ENCODE measurements at places on chromosomes 7 and 10. TPM values are rescaled to one million over a fixed set of nuclear protein-coding genes. Genes with fewer than 3 reads are reported as not detected.

DNA sequence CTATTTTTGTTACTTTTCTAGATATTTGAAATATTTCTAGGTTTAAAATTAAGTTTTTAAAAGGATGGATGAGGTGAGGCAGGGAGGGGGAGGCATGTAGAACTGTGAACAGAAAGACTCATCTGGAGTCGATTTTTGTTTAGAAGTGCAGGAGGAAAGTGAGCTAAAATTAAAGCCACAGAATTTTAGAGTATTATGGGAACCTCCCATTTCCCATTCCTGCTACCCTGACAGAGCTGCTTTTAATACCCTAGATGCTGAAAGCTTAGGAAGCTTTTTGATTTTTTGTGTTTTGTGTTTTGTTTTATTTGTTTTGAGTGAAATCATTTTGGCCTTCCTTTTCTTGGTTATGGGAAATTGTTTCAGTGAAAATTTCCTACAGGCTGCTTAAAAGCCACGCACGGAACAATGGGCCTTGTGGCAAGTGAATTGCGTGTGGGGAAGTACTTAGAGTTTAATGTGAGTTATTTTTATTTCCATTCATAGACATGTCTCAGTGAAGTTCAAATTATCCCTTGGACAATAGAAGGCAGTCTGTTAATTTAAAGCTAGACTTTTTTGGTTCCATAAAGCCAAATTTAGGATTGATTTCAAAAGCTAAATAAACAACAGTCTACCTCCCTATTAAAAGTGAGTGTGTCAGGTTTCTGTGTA, 102.0 kb upstream of the HDAC9 start:
- H3K36me3 ChIP-seq, result no peaks in the 10 kb centered on the region
- H3K4me1 ChIP-seq, result no peaks in the 10 kb centered on the region
- no peak for DNase-seq
- H3K27me3 ChIP-seq, result no peaks in the 10 kb centered on the region
- H3K27ac ChIP-seq, result no peak overlapping the region

DNA sequence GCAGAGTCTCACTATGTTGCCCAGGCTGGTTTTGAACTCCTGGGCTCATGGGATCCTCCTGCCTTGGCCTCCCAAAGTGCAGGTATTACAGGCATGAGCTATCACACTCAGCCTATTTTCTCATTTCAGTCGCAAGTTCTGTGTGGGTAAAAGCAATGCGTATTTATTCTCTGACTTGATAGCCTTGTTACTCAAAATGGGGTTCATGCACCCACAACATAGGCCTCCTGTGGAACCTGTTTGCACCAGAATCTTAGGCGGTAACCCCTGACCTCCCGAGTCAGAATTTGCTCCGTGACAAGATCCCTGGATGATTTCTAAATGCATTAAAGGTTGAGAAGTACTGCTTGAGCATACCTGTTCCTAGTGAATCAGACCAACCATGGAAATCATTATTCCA, 7.3 kb downstream of the IL2RA start:
- no peaks in the 10 kb centered on the region for H3K27me3 ChIP-seq
- no peaks in the 10 kb centered on the region for H3K36me3 ChIP-seq
- H3K4me3 ChIP-seq, result no peak overlapping the region
- peak; percentile 12 for DNase-seq

GRCh38 chr10:130459011-130459410, 322.8 kb downstream of the GLRX3 start:
- no peaks in the 10 kb centered on the region for H3K36me3 ChIP-seq
- H3K27ac ChIP-seq, result no peak overlapping the region
- H3K27me3 ChIP-seq, result no peaks in the 10 kb centered on the region
- DNase-seq, result no peak
- H3K4me3 ChIP-seq, result no peak overlapping the region
- H3K4me1 ChIP-seq, result no peaks in the 10 kb centered on the region

DNA sequence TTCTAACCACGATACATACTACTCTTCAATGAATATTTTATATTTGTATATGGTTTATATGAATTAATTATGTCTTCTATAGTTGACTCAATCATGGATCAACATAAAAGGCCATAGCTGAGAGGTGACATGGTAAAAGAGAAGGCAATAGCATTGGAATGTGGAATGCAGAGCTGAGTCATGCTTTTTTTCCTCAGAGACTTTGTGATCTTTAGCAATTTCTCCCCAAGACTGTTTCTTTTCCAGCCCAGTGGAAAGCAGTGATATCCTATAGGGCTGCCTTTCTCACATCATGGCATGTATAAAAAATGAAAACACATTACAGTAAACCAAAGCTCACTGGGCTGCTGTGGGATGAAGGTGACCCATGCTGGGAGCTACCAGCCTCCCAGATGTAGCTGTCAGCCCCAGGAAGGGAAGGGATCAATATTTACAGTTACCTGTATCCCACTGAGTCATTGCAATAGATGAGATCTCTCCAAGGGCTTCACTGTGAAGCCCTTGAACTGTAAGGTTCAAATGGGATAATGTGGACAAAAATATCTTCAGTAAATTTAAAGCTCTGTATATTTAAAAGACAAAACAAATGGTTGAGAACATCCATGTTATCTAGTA, 30.2 kb downstream of the SLC39A12 start:
- H3K4me3 ChIP-seq, result no peak overlapping the region
- H3K27me3 ChIP-seq, result no peaks in the 10 kb centered on the region
- no peaks in the 10 kb centered on the region for H3K4me1 ChIP-seq
- no peak overlapping the region for H3K27ac ChIP-seq

GRCh38 chr10:36675458-36675880, 449.9 kb upstream of the ANKRD30A start:
- no peak for DNase-seq
- no peak overlapping the region for H3K27ac ChIP-seq
- H3K36me3 ChIP-seq, result no peaks in the 10 kb centered on the region
- no peaks in the 10 kb centered on the region for H3K4me1 ChIP-seq

GRCh38 chr7:47702080-47702479, 120.2 kb upstream of the TNS3 start:
- H3K4me3 ChIP-seq, result no peak overlapping the region
- H3K27ac ChIP-seq, result no peak overlapping the region
- no peaks in the 10 kb centered on the region for H3K27me3 ChIP-seq
- H3K36me3 ChIP-seq, result no peaks in the 10 kb centered on the region

- no peaks in the 10 kb centered on the region for H3K36me3 ChIP-seq
- DNase-seq, result peak; percentile 75
- H3K27ac ChIP-seq, result peak overlapping the region; percentile 84
- H3K4me1 ChIP-seq, result peaks cover 5% of the 10 kb centered on the region
- H3K4me3 ChIP-seq, result no peak overlapping the region
Observed at GRCh38 chr7:140049339-140050024, 13.3 kb downstream of the PARP12 start.

GRCh38 chr10:86167762-86168128, 198.8 kb downstream of the GRID1 start:
- H3K27ac ChIP-seq, result no peak overlapping the region
- no peaks in the 10 kb centered on the region for H3K36me3 ChIP-seq
- H3K4me1 ChIP-seq, result no peaks in the 10 kb centered on the region

GRCh38 chr10:86941991-86942421, 15.4 kb downstream of the MMRN2 start:
- no peak overlapping the region for H3K27ac ChIP-seq
- no peak overlapping the region for H3K4me3 ChIP-seq
- DNase-seq, result peak; percentile 16
- H3K27me3 ChIP-seq, result no peaks in the 10 kb centered on the region
- H3K4me1 ChIP-seq, result no peaks in the 10 kb centered on the region
- no peaks in the 10 kb centered on the region for H3K36me3 ChIP-seq

- H3K4me3 ChIP-seq, result no peak overlapping the region
- H3K27ac ChIP-seq, result no peak overlapping the region
- no peaks in the 10 kb centered on the region for H3K4me1 ChIP-seq
- H3K27me3 ChIP-seq, result no peaks in the 10 kb centered on the region
- H3K36me3 ChIP-seq, result no peaks in the 10 kb centered on the region
Observed at GRCh38 chr7:81404669-81405068, 365.2 kb downstream of the HGF start.

GRCh38 chr7:27155816-27156507, 513 bp downstream of the HOXA7 start:
- no peaks in the 10 kb centered on the region for H3K36me3 ChIP-seq
- H3K27me3 ChIP-seq, result peaks cover 4% of the 10 kb centered on the region
- H3K27ac ChIP-seq, result peak overlapping the region; percentile 94

- H3K27me3 ChIP-seq, result no peaks in the 10 kb centered on the region
- no peak overlapping the region for H3K4me3 ChIP-seq
- H3K4me1 ChIP-seq, result no peaks in the 10 kb centered on the region
- DNase-seq, result no peak
- no peaks in the 10 kb centered on the region for H3K36me3 ChIP-seq
Observed at GRCh38 chr10:131160219-131160875, 151.2 kb downstream of the TCERG1L start.

DNA sequence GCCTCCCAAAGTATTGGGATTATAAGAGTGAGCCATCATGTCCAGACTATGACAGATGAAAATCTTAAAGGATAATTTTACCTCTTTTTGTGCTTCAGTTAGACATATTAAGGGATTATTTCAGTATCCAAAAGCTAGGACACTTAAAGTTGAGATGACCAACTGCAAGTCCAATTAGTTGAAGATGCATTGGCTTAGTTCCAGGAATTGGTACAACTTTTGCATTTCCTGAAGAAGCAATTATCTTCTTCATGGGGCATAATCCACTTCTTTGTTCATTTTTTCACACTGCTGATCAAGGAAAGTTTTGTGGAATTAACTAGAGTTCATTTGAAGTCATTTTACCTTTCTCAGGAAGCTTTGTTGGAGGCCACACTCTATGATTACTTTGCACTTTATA, 72.0 kb upstream of the HECW1 start:
- no peaks in the 10 kb centered on the region for H3K36me3 ChIP-seq
- DNase-seq, result no peak
- H3K4me3 ChIP-seq, result no peak overlapping the region
- no peaks in the 10 kb centered on the region for H3K27me3 ChIP-seq
- H3K4me1 ChIP-seq, result no peaks in the 10 kb centered on the region

DNA sequence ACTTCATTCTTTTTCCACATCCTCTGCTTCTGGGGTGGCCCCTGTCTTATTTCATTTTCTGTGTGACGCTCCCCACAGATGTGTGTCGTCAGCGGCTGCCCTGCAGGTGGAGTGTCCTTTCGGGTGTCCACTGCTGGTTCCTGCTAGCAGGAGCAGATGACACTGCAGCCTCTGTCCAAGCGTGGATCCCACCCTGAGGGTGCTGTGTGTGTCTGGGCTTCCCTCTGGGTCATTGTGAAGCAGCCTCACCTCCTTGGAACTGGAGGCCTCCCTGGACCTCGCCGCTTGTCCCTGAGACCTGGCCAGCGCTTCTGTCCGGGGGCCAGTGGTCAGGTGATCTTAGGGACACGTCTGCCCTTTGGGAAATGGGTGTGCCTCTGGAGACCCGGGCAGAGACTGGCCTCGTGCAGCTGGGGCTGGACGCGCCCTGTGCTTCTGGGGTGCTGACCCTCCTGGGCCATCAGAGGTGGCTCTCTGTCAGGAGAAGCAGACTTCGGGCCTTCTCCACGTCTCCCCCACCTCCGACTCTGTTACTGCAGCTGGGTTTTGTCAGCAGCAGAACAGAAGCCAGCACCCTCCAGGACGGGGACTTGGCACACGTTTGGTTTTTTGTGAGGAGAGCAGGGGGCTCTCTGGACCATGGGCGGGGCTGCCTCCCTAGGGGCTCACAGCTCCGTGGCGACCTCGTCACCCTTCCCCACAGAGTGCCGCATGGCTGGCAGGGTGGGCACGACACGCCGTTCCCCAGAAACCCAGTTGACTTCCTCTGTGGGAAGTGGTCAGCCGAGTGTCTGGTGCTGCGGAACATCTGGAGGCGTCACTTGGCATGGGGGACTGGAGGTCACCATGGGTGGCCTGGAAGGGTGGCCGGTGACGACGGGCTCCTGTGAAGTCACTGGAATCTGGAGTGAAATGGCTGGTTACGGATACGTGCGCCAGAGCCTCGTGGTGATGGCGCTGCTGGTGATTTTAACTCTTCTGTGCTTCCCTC, 48.4 kb downstream of the INPP5A start:
- no peak overlapping the region for H3K27ac ChIP-seq
- H3K4me3 ChIP-seq, result no peak overlapping the region
- peaks cover 14% of the 10 kb centered on the region for H3K4me1 ChIP-seq
- peak; percentile 21 for DNase-seq
- no peaks in the 10 kb centered on the region for H3K36me3 ChIP-seq

- no peaks in the 10 kb centered on the region for H3K27me3 ChIP-seq
- no peaks in the 10 kb centered on the region for H3K36me3 ChIP-seq
- no peaks in the 10 kb centered on the region for H3K4me1 ChIP-seq
- no peak overlapping the region for H3K4me3 ChIP-seq
- H3K27ac ChIP-seq, result no peak overlapping the region
Observed at GRCh38 chr10:11887381-11888227, 64.4 kb downstream of the PROSER2 start.

Gene OR2A42
- total RNA-seq, result not detected

Gene HTR7
- 0.07 TPM for total RNA-seq

Gene CAMK2B
- total RNA-seq, result 0.80 TPM
